Muscle of back (tissue), 13 donors: ENCODE measurements at places on chromosomes 5 and 9.

GRCh38 chr5:137843676-137844299, 23.9 kb upstream of the MYOT start:
- no peak for DNase-seq

- peak; percentile 49 for DNase-seq
These were observed 183.4 kb downstream of the PAPPA start for GRCh38 chr9:116337015-116337414.

DNA sequence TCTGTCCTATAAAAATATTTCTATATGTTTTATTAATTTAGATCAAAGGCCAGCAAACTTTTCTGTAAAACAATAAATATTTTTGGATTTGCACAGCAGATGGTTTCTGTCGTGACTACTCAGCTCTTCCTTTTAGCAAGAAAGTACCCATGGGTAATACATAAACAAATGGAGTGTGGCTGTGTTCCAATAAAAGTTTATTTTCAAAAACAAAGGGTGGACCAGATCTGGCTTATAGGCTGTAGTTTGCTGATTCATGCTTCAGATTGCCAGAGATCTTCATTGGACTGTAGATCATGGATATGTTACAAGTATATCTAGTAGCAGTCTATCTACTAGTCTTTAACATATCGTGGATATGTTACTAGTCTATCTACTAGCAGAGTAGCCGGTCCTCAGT, 590.5 kb downstream of the CSNK1G3 start:
- no peak for DNase-seq

DNA sequence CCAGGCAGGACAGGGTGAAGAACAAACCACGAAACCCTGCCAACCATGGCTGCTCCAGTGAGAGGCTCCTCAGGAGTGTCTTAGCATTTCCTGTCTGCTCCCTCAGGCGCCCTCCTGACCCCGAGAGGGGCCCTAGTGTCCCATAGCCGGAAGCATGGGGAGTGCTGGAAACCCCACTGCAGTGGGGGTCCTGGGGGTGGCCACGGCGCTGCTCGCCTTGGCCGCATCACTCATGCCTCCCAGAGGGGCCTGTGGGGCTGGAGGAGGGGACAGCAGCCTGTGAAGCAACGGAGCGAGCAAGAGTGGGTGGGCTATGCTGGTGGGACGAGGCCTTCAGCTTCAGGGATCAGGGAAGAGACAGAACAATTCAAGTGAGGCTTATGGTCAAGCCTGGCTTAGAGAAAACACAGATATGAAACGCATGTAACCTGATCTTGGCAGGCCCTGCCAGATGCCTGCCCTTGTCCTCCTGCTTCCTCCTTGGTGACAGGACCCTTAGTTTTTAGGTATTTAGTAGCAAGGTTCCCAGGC, 219.1 kb downstream of the FANCC start:
- DNase-seq: no peak

- peak; percentile 59 for DNase-seq
These were observed 128.5 kb upstream of the IQGAP2 start for GRCh38 chr5:76274571-76274970.

- DNase-seq: no peak
These were observed 56.1 kb downstream of the MTREX start for GRCh38 chr5:55363856-55364255.

GRCh38 chr9:37348917-37349316, 73.6 kb upstream of the GRHPR start:
- no peak for DNase-seq

DNA sequence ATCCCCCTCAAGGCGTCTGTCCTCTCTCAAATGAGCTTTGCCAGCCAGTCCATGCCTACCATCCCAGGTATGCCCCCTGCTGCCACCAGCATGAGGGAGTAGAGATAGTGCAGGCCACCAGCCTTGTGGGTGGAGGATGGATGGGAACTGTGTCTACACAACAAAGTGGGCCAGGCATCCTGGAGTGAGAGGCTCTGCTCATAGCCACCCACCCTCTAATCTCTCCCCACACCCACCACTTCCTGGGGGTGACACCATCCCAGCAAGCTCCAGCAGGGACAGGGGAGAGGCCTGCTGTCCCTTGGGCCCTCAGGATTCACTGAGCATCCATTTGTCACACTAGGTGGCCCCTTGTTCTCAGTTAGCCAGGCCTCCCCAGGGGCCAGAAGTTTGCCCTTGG, 25.5 kb upstream of the FOXI1 start:
- DNase-seq: no peak

DNA sequence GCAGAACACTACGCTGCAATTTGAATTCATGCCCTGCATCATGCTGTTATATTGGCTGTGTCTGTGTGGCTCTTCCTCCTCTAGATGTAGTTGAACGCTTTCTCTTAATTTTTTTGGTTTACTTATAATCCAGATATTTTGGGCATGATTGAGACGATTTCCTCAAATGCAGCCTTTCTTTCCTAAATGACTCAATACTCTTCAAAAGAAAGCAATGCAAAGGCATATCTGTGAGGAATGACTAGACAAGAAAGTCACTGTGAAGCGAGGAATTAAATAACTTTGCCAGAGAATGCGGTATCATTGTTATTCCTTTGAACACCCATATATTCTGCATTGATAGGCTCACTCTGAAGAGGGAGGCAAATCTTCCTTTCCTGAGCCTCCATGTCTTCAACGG, 152.8 kb downstream of the YIPF5 start:
- DNase-seq: no peak

DNA sequence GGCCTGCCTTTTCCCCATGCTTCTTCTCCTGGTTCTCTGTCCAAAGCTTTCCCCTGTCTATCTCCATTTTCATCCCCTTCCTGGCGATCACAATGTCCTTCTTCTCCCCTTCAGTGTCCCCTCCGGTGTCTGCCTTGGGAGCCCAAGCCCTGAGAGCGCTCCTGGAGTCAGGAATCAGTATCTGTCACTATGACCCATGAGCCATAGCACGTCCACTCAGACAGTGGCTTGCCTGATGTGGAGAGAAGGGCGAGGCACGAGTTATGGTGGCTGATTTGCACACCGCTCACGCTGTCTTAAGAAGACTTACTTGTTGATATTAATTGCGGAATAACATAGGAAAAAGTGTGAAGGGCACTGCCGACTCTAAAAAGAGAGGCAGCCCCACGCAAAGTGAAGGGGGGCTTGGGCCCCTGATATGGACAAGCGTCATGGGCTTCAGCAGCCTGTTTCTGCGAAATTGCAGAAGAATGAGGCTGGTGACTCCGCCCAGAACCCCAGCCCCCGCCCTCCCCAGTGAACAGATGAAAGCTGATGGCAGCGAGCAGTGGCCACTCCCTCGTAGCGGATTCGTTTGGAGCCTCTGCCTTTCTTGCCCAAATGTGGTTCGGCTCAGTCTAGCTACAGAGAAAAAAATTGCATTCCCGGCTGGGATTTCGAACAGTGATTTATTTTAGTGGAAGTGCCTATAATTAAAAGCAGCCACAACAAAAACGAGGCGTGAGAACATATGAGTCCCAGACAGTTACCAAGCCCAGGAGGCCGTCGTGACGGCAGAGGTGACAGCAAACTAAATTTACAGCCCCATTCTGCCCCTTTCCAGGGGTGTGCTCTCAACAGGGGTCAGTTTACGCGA, 149.8 kb downstream of the ICE1 start:
- peak; percentile 68 for DNase-seq

GRCh38 chr9:122940454-122940748, 419 bp upstream of the RABGAP1 start:
- DNase-seq: no peak

DNA sequence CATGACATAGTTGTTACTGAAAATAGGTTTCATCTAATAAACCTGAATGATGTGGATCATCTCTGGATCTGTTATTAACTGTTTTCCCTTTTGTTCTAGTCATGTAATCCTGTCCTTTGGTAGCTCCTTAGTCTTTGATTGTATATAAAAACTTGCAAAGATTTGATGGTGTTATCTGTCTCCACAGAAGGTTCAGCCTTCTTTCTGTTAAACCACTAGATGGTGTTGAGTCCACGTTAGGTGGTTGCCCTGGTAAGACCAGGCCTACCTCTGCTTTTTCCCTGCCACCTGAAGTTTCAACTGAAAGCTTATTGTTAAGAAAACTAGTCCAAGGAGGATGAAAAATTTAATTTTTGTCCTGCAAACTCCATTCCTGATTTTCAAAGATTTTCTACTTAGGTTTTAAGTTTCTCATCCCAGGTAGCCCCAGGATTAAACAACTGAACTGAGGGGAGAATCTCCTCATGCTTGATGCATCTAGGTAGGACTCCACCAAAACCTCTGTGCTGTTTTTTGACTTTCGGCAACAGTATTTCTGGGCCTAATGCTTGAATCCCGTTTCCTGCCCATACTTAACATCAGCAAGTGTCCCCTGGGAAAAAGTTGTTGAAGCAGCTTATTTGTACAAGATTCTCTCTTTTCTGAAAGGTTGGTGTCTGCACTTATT, 68.5 kb downstream of the RICTOR start:
- no peak for DNase-seq

DNA sequence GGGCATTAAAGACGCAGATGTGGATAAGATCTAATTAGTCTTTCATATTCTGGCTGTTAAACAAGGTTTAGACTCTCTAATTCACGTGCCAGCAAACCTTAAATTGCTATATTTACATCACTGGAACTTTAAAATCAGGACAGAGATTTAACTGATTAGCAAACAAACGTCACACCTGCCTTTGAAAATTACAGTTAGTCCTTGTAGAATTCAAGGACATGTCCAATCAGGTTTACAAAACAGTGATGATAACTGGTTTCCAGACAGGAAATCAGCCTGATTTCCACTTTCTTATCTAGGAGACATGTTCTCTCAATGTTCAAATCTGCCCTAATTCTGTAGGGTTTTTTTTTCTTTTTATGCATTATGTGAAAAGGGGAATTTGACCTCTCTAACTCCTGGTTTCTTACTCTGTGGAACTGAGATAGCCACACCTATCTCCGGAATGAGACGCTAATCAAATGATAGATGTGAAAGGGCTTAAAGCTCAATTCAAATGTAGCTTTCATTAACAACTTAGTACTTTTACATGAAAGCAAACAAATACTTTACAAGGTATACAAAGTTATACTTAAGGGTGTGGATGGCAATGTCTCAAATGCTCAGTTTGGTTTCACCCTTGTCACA, 26.5 kb downstream of the SPINK5 start:
- no peak for DNase-seq

- no peak for DNase-seq
These were observed 89.6 kb upstream of the LRRTM2 start for GRCh38 chr5:138964647-138965201.

- DNase-seq: peak; percentile 39
These were observed 218.7 kb downstream of the TRPM3 start for GRCh38 chr9:70902692-70903131.
